Neural progenitor cell (in vitro differentiated cells): ENCODE measurements at places on chromosomes 7 and 10.

GRCh38 chr7:28645866-28646265, 233.5 kb downstream of the CREB5 start:
- no peak for DNase-seq

GRCh38 chr7:154776350-154776749, 226.6 kb downstream of the PAXIP1 start:
- DNase-seq, result no peak

DNA sequence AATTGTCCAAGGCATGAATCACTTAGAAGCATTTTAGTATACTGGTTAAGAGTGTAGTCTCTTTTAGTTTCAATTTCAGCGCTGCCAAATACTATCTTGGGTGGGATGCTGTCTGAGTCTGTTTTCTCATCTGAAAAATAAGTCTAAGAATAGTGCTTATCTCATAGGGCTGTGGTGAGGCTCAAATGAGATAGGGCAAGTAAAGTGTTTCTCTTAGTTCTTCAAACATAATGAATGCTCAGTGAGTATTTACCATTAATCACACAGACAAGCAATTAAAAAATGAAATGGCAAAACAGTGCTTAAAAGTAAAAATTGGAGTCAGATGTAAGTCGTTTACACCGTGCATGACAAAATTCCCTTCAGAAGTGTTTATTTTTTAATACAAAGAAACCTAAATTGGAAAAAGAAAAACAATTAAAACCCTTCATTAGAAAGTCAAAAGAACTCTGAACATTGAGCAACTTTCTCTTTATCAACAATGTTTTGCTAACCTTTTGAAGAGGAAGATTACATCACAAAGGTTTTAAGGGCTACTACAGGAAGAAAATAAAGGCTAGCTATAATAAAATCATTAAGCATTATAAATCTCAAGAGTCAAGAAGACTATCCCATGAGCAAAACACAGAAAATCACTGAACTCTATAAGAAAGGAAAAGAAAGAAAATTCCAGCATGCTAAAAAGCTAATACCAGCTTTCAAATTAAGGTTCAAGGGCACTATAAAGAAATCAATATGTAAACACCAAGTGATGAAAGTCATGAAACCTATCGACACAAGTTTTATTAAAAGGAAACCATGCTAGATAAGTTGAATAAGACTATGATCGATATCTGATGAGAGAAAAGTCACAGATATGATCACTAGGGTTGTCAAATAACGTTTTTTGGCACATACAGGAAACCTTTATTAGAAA, 45.6 kb upstream of the C1GALT1 start:
- no peak for DNase-seq

DNA sequence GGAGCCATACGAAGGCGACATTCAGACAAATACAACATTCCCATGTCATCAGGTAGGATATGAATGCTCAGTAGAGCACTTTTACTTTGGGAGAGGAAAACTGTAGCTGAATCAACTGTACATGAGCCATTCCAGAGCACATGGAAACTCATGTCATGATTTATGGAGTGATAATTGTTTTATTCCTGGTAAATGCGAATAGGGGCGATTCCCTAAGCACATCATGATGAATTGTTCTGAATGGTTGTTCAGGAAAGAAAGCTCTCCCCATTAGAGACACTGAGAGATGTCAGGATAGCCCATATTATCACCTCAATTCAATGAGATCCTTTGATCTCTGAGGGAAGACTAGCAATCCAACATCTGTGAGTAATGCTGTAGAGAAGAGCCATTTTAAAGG, 243.6 kb downstream of the FOXP2 start:
- DNase-seq, result no peak

- no peak for DNase-seq
Measured at GRCh38 chr7:137213744-137214143, 129.8 kb downstream of the PTN start.

DNA sequence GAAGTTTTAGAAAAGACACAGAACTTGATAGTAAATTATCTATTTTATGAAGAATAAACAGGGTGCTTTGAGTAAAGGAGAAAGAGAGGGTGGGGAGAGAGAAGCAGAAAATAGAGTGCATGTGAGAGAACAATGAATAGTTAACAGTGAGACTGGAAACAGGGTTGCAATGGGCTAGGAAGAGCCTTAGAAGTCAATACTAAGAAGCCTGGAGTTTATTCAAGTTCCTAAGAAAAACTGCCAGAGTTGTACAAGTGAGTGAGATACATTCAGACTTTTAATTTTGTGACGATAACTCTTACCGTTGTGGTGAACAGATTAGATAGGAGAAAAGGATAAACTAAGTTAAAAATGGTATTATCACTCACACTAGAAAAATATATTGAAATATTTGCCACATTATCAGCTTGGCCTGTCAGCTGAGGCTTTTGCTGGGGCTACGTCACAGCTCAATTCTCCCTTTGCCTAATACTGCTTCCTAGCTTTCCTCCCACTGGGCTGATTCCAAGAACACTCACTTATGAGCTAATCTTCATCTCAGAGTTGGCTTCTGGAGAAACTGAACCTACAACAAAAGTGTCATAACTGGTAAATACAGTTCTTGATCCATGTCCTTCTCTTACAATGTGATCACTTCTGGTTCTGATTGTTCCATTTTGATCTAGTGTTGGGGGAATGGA, 92.7 kb downstream of the SEMA3D start:
- no peak for DNase-seq

DNA sequence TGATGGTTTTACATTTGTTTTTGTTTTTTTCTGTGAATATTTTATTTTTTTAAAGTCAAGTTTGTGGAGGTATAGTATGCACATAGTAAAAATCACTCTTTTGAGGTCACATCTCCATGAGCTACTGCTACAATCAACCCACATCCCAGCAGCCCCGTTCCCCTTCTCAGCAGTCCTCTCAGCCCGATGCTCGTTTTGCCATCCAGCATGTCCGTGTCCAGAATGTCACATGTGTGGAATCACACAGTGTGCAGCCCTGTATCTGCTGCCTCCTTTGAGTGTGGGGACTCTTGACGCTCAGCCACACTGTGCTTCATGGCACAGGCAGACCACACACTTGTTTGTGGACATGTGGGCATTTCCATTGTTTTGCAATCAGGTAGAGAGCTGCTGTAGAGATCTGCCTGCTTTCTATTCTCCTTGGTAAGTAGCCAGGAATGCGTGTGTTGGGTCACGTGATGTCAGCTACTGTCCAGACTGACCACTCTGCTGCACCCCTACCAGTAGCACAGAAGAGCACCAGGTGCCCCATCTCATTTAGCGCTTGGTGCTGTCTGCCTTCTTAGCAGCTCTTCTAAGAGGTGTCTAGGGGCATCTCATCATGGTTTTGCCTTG, 71.6 kb upstream of the CAMK2B start:
- no peak for DNase-seq

DNA sequence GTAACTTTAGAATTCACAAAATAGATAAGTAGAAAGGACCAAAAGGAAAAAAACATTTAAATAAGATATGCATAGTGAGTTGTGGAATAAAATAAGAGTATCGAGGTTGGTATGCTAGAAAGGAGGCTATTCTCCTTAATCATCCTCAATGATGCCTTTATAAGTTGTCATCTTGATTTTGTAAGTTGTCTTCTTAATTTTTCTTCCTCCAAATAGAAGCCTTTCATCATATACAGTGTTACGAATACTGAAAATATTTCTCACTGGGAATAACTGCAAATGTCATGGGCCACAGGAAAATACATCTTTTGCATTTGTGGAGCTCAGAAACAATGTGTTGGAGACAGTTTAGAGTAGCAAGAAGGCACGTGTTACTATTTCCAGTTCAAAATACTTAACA, 31.5 kb upstream of the PRTFDC1 start:
- no peak for DNase-seq

GRCh38 chr10:103479135-103479534, at the start of gene CALHM3:
CALHM3 (minus strand) TSS chr10:103479240; CDS start chr10:103479032, 208 bp downstream.
- DNase-seq, result no peak

- no peak for DNase-seq
Measured at GRCh38 chr10:114777415-114777814, 44.2 kb upstream of the FHIP2A start.

GRCh38 chr7:75033064-75033463, 40.5 kb downstream of the RCC1L start:
- DNase-seq, result peak; percentile 42

- peak; percentile 75 for DNase-seq
Measured at GRCh38 chr10:50216894-50217293, 34.4 kb downstream of the ASAH2 start.

DNA sequence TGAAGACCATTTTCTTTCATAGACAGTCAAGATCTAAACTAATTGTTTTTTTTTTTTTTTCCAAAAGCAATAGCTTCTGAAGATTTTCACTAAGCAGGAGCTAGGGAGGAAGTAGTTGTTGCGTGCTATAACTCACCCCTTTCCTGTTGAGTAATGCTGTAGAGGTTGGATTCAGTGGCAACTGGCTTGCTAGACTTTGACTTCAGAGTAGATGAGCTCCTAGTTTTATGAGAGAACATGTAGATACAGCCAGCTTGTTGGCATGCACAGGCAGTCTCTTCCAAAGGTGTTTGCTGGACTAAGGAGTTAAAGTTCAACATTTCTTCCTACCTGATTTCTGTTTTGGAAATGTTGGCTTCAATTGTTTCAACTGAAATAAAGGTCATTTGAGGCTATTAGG, 66.2 kb upstream of the MXI1 start:
- DNase-seq, result no peak

GRCh38 chr7:7318601-7319000, 136.3 kb downstream of the C1GALT1 start:
- DNase-seq, result no peak

- peak; percentile 61 for DNase-seq
Measured at GRCh38 chr7:44145479-44145968, 4.4 kb upstream of the MYL7 start.

- DNase-seq, result no peak
Measured at GRCh38 chr10:73969224-73969841, 28.6 kb upstream of the VCL start.

- no peak for DNase-seq
Measured at GRCh38 chr10:1107679-1108078, 51.5 kb downstream of the WDR37 start.

DNA sequence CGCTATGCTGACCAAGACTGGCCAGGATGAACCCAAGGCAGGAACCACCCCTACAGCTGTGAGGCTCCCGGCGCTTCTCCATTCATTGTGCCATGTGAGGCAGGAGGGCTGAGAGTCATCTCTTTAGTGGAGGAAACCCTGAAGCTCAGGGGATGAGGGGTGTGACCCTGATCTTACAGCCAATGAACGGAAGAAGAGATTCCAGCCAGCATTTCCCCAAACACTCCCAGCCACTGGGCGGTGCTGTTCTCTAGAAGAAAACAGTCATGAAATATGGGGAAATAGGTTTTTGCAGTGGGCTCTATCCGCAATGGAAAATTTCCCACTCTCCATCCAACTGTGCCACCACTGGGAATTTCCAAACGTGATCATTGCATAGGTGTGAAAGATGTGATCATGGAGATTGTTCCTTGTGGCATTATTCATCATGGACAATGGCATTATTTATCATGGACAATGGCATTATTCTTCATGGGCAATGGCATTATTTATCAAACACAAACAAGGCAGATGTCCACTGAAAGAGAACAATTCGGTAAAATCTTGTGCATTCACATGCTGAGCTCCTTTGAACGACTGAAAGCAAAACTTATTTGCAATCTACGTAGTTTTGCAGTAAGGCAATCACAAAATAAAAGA, 14.0 kb upstream of the SLC18A2 start:
- peak; percentile 53 for DNase-seq

- no peak for DNase-seq
Measured at GRCh38 chr7:112431803-112432202, 18.5 kb upstream of the IFRD1 start.

- no peak for DNase-seq
Measured at GRCh38 chr7:121394709-121395140, 1.4 kb downstream of the FAM3C start.

DNA sequence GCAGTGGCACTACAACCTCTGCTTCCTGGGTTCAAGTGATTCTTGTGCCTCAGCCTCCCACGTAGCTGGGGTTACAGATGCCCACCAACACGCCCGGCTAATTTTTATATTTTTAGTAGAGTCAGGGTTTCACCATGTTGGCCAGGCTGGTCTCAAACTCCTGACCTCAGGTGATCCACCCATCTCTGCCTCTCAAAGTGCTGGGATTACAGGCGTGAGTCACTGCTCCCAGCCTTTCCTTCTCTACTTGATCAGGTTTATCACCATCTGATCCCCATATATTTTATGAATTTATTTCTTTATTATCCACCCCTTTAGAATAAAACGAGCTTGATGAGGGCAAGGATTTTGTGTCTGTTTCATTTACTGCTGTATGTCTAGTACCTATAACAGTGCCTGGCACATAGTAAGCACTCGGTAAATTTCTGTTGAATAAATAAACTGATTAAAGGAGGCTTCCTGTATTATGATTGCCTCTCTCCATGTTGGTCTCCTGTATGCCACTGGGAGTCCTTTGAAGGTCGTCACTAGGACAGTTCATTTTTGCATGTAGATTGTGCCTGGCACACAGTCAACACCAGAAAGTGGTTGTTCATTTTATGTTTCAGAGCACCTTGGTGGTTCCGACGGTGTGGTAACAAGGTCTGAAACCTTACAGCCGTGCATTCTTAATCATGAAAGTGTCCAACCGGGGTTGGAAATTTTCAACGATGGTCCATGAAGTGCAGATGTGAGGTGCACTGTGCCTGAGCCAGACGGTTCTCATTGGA, 9.6 kb upstream of the EIF3A start:
- no peak for DNase-seq

DNA sequence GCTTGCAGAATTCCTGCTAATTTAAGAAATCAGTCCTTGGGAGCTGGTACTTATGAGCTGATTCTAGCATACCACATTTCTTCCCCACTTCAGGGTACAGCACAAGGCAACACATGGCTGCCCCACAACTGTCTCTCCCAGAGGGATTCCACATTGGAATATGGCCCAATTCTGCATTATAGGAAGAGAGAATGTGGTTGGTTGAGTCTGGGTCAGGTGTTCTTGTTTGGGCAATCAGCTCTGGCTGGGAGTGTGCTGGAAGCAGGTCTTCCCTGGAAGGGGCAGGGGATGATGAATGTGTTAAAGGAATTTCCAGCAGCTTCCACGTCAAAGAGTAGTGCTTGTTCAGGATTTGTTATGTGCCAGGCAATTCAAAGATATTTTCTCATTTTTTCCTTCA, 95.7 kb downstream of the BUB3 start:
- no peak for DNase-seq

DNA sequence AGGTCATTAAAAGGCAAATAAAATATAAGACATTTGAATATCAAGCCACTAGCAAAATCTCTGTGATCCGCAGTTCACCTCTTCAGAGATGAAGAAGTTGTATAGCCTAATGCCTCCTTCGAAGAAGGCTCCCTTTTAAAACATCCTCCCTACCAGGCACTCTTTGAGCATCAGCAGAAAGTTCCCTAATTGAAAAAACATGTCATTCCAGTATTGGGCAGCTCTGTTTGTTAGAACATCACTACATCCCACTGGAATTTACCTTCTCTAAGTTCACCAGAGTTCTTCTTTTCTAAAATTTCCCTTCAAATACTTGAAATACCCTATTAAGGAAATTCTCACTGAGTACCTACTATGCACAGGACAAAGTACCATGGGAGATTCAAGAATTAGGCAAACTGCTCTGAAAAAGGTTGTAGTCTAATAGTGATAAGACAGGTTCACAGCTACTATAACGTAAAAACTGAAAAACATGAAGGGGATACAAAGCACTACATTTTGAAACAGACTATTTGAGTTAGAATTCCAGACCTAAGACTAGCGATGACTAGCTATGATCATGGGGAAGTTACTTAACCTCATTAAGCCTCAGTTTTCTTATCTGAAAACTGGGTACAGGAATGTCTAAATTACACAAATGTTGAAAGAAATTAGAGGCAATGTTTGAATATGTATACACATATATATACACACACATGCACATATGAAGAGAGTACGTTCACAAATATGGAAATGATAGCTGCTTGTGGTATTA, 128.7 kb downstream of the ELAPOR2 start:
- DNase-seq, result no peak
